ENCODE measurements at places on chromosomes 7 and 10.

- DNase-seq: no peak
Observed at GRCh38 chr7:128868624-128869137, 6.0 kb downstream of the ATP6V1F start.

GRCh38 chr7:76278540-76278939 lies 23.9 kb upstream of the HSPB1 start:
- DNase-seq: no peak

GRCh38 chr10:70618663-70619062 lies 16.1 kb upstream of the PRF1 start:
- no peak for DNase-seq

- no peak for DNase-seq
Observed at GRCh38 chr7:20249920-20250319, 32.7 kb upstream of the MACC1 start.

- DNase-seq: no peak
Observed at GRCh38 chr7:46058086-46058823, 137.2 kb upstream of the IGFBP3 start.

- DNase-seq: no peak
Observed at GRCh38 chr7:142770661-142771352, at the start of gene PRSS2. Gene PRSS2 (plus strand): TSS chr7:142770970. CDS start chr7:142770983, 13 bp downstream.

All from cortex of kidney (tissue), 1 donor.